ENCODE measurements at places on chromosomes 3 and 15. TPM values are rescaled to one million over a fixed set of nuclear protein-coding genes. Genes with fewer than 3 reads are reported as not detected.

The PPARG gene
- total RNA-seq = 4.4 TPM

- no peaks in the 10 kb centered on the region for H3K27me3 ChIP-seq
- H3K27ac ChIP-seq = no peak overlapping the region
These were observed 43.4 kb downstream of the EEFSEC start for GRCh38 chr3:128196647-128197046.

The FSIP1 gene
- 0.84 TPM for total RNA-seq

DNA sequence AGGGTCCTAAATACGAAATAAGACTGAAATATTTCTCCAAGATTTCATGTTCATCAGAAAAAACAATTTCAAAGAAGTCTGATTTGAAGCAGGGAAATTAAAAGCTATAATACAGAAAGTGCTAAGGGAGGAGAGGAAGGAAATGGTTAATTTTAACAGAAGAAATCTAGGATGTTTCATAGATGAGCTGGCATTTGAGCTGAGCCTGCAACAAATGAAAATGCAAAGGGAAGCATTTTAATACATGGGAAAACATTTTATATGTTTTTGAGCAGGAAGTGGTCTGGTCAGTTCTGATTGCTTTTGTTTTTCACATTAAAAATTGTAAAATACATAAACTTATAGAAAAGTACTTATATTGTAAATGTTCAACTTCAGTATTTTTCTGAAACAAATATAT is 17.2 kb upstream of the RAP2B start:
- no peaks in the 10 kb centered on the region for H3K27me3 ChIP-seq
- peaks cover 19% of the 10 kb centered on the region for H3K4me1 ChIP-seq
- H3K36me3 ChIP-seq = no peaks in the 10 kb centered on the region
- peak; percentile 53 for DNase-seq

The ROPN1B gene
- not detected for total RNA-seq

DNA sequence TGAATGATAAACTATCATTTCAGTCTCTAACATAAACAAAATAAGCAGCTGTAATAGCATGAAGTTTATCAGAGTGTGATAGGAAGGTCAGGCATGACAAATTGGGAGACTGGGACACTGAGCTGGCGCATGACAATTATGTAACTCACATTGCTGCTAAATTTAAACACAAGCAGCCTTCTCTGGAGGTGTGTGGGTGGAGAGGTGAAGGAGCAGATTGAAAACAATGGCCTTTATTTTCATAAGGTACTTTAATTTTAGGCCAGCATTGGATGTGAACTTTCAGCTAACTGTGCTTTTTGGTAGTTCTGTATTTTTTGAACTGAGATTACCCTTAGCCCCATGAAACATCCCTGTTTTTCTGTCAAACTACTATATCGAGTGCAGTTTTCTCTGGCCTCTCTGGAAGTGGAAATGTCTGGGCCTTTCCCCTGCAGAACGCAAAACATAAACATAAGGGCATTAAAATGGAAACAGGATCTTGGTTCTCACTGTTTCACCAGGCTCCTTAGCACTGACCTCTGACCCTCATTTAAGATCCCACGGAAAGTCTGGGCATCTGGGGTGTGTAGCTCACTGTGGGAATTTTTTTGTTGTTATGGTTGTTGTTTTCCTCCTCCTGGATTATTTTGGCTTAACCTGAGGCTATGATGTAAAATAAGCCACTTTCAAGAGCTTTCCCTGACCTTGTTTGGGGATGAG is 160.1 kb upstream of the DPH6 start:
- DNase-seq = peak; percentile 78
- H3K4me3 ChIP-seq = no peak overlapping the region
- no peaks in the 10 kb centered on the region for H3K27me3 ChIP-seq
- peaks cover 14% of the 10 kb centered on the region for H3K4me1 ChIP-seq

- no peak overlapping the region for H3K27ac ChIP-seq
- H3K27me3 ChIP-seq = no peaks in the 10 kb centered on the region
- no peak overlapping the region for H3K4me3 ChIP-seq
- no peaks in the 10 kb centered on the region for H3K36me3 ChIP-seq
These were observed 303.5 kb downstream of the PTPRG start for GRCh38 chr3:61864886-61865285.

GRCh38 chr3:186152361-186152798 is 43.5 kb upstream of the ETV5 start:
- no peak for DNase-seq
- no peaks in the 10 kb centered on the region for H3K4me1 ChIP-seq
- H3K36me3 ChIP-seq = no peaks in the 10 kb centered on the region
- H3K27ac ChIP-seq = no peak overlapping the region
- peaks cover 5% of the 10 kb centered on the region for H3K27me3 ChIP-seq
- H3K4me3 ChIP-seq = no peak overlapping the region

DNA sequence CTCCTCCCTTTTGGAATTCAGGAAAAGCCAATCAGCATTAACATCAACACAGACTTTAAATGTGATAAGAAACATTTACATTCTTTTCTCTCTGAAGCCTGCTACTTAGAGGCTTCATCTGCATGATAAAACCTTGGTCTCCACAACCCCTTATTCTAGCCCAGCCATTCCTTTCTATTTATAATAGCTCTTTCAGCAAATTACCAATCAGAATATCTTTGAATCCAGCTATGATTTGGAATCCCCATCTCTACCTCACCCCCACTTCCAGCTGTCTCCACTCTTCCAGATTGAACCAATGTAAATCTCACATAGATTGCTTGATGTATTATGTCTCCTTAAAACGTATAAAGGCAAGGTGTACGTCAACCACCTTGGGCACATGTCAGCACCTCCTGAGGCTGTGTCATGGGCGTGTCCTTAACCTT is 139.7 kb downstream of the TUSC7 start:
- no peak overlapping the region for H3K27ac ChIP-seq
- no peak for DNase-seq

- H3K4me3 ChIP-seq = no peak overlapping the region
- H3K27me3 ChIP-seq = peaks cover 2% of the 10 kb centered on the region
- no peaks in the 10 kb centered on the region for H3K4me1 ChIP-seq
- no peak overlapping the region for H3K27ac ChIP-seq
- no peaks in the 10 kb centered on the region for H3K36me3 ChIP-seq
These were observed 53.7 kb upstream of the ABHD17C start for GRCh38 chr15:80641384-80641783.
